ENCODE measurements at places on chromosomes 3 and 15.

- DNase-seq: no peak
Measured at GRCh38 chr3:84601303-84601702, 357.5 kb upstream of the CADM2 start.

- DNase-seq: no peak
Measured at GRCh38 chr15:36807134-36807764, 227.8 kb downstream of the CDIN1 start.

- DNase-seq: no peak
Measured at GRCh38 chr15:101308604-101309435, 13.8 kb upstream of the SNRPA1 start.

DNA sequence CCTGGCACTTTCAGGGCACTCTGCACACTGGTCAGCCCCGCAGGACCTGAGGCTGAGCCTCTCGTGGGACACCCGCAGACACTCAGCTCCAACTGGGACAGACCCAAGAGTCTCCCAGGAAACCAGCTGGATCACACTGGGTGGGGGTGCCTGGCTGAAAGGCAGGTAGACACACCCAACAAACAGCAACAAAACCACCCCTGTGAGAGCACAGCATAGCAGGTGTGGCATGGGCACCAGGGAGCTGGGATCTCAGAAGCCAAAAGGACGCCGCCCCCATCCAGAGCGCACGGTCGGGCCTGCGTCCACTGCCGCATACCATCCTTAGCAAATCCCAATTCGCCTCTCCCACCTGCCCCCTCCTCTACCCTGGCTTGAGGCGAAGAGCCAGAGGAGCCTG lies 154.2 kb upstream of the LINGO1 start:
- no peak for DNase-seq

- DNase-seq: no peak
Measured at GRCh38 chr3:155233213-155233612, 60.3 kb downstream of the STRIT1 start.

DNA sequence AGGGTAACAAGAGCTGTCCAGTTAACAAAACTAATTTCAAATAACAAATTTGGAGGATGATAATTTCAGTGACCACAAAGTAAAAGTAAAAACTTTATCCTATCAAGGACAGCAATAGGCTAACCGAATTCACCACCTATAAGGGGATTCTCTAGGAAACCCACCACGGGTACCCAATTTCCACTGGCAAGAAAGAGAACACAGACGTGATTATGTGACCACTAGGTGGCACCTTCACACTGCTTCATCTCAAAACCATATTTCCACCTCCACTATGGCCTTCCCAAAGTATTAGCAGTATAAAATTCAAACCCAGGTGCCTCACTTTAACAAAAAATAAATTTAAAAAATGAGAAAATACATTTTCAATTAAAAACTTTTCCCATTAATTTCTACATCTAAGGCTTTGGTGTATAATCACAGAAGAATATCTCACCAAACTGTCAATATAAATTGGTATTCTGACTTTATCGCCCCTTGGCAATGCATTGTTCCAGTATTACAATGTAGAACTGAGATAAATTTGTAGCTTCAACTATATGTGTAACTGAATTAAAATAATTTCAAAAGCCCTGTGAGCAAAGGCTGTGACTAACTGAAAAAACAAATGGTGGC lies 96.5 kb downstream of the FSIP1 start:
- no peak for DNase-seq

- no peak for DNase-seq
Measured at GRCh38 chr3:126974756-126975155, 8.2 kb upstream of the PLXNA1 start.

DNA sequence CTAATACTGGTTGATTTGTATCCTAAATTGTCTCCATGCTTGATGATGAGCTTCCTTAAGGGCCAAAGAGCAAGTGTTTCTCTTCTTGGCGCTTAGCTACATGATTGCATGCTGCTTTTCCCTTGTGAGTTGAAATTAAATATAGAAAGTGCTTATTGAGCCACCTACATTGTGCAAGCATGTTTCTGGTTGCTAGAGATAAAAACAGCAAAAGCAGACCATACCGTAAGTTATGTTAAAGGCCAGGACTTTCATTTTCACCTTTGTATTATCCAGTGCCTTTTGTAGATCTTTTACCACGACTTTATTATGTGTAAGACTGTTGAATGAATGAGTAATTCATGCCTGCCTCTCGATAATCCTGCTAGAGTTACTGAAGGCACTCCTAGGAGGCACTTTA lies 41.9 kb upstream of the CCNB2 start:
- no peak for DNase-seq

- DNase-seq: no peak
Measured at GRCh38 chr15:89448825-89449224, 47.6 kb downstream of the RHCG start.

GRCh38 chr15:81819924-81820635 lies 225.7 kb downstream of the MEX3B start:
- DNase-seq: no peak

GRCh38 chr15:70777170-70777926 lies 14.0 kb upstream of the UACA start:
- DNase-seq: no peak

All from stimulated activated CD4-positive, alpha-beta T cell treated with anti-CD3 and anti-CD28 coated beads, Interleukin-2, amount 100 ng/mL, for 4 hours (primary cell).